ENCODE measurements at places on chromosomes 4 and X.

DNA sequence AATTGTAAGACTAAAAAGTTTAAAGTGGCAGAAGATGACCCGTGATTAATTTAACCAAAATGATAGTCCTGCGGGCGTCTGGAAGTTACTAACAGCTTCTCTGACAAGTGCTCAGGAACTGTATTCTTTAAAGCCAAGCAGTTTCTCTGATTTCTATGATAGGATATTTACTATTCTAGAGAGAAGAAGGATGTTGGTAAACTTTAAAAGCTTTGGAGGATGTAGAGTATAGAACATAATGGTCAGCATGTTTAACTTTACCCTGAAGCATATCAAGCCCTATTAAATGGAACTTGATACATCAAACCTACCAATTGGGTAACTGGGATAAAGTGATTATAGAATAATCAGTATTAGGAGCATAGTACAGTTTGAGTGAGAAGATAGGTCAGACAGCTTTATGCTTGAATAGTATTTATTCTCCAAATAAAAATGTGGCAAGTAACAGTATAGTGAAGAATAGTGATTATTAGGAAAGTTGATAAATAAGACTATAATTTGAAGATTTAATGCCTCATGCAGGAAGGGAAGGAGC is 1.8 kb downstream of the STIM2 start:
- no peak for DNase-seq

DNA sequence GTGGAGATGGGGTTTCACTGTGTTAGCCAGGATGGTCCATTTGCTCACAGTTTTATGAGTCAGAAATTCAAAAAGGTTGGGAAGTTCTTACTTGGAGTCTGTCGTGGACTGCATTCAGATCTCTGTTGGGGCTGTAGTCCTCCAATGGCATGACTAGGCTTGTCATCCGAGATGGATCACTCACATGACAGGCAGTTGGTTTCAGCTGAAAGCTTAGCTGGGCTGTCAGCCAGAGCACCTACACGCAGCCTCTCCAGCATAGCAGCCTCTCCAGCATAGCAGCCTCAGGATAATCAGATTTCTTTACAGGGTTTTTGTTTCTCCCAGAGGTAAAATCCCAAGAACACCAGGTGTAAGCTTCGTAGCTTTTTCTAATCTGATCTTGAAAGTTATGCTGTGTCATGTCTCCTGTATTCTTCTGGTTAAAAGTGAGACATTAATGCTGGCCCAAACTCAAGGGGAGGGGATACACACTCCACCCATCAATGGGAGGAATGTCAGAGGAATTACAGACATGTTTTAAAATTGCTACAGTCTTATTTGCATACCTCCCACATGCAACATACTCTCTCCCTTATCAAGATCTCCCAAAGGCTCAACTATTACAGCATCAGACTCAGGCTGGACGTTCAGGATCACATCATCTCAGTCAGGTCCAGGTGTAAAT is 31.6 kb upstream of the SOD3 start:
- peak; percentile 51 for DNase-seq

- no peak for DNase-seq
Measured at GRCh38 chr4:8644461-8644891, 51.9 kb downstream of the CPZ start.

GRCh38 chr4:105067946-105068345 is 78.7 kb upstream of the TET2 start:
- DNase-seq: no peak

DNA sequence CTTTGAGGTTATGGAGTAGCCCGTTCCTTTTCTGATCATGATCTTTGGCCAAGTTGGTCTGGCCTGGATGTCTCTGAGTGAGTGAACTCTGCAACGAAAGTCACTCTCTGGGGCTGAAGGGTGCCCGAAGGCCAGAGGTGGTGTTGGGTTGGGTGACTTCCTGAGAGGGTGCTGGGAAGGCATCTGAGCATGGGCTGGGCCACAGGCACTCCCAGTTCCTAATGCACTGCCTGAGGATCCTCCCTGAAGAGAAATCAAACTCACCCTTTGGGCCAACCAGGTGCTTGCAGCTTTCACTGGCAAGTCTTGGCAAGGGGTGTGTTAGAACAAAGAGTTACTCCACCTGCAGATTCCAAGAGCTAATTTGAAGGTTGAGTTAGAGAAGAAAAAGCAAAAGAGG is 66.4 kb upstream of the SCML1 start:
- no peak for DNase-seq

DNA sequence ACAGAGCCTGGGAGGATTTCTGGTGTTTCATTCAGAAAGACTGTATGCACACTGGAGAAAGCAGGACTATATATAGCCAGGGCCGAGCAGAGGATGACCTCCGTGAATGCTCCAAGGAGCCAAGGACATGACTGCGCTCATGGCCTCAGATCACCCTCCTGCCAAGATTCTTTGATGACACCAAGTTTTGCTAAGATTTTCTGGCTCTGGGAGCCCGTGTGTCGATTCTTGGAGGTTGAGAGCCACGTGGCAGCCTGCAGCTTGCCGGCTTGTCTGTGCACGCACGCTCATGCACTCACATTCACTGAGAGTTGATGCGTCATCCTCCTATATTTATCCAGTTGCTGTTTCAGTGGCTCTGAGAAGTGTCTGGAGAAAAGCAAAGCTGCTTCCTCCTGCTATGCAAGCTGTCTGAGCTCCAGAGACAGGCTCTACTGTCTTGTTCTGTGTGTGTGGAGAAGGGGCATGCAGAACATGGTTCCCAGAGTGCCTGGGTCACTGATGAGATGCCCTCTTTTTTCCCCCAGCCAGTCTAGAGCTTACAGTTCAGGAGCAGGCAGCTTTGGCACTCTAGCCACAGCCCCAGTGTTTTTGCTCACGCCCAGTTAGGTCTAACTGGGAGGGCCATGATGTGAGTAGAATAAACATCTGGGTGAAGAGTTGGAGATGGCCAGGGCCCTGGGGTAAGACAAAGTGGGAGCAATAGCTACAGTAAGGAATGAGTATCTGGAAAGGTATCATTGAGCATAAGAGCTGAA is 64.9 kb upstream of the SCOC start:
- DNase-seq: no peak

- no peak for DNase-seq
Measured at GRCh38 chrX:99602107-99602506, 808.0 kb downstream of the PCDH19 start.
